Frontal cortex (tissue), 4 donors: ENCODE measurements at places on chromosomes 2 and 18.

- no peak for DNase-seq
Observed at GRCh38 chr2:166256896-166257295, 118.8 kb downstream of the SCN9A start.

- no peak for DNase-seq
Observed at GRCh38 chr2:66563473-66563872, 128.5 kb downstream of the MEIS1 start.

GRCh38 chr2:46960618-46961017 is 45.0 kb upstream of the MCFD2 start:
- DNase-seq, result no peak

- DNase-seq, result no peak
Observed at GRCh38 chr2:156037482-156037881, 295.0 kb downstream of the NR4A2 start.

DNA sequence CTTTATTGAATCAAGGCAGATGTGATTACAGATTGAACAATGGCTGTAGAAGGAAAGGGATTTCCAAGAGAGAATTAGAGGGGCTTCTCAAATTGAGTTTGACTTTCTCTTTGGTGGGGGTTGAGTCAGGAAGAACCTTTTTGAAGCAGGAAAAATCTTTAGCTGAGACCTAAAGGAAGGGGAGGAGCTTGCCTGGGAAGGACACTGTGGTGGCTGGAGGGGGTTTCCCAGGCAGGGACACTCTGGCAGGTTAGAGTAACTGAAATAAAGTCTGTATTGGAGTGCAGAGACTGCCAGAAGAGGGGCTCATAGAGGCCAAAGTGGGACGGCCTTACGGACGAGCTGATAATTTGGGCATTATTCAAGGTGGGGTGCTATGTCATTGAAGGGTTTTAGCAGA is 69.3 kb downstream of the NEDD4L start:
- DNase-seq, result no peak

GRCh38 chr18:50061876-50062517 is 132.9 kb downstream of the MYO5B start:
- no peak for DNase-seq

DNA sequence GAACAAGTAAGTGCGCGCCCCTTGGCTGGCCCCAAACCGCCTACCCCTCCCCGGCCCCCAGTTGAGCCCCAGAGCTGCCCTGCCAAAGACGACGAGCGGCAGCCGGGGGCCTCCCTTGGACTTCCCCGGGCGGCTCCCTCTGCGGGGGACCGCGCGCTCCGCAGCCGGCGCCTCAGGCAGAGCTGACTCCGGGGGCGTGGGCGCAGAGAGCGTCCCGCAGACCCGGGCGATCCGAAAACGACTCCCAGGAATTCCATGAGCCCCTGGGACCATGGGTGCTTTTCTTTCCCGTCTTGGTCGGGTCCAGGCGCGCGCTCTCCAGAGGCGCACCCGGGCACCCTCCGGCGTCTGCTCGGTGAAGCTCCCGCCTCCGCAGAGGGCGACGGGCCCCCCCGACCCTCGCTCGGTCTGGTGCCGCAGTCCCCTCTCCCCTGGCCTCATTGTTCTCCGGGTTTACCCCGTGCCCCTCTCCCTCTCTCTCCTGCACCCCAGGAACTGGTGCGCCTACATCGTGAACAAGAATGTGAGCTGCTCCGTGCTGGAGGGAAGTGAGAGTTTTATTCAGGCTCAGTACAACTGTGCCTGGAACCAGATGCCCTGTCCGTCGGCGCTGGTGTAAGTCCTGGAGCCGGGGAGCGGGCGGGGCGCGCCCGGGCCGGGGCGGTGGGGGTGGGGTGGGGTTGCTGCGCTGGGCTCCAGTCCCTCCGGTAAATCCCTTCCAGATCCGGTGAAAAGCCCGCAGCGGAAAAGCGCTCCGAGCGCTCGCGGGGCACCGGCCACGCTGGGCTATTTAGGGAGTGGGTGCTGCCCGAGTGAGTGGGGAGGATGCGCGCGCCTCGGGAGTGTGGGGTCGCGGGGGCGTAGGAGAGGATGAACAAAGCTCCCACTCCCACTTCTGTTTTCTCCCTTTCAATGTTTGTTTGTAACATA is 776 bp downstream of the EMILIN2 start:
- peak; percentile 54 for DNase-seq

DNA sequence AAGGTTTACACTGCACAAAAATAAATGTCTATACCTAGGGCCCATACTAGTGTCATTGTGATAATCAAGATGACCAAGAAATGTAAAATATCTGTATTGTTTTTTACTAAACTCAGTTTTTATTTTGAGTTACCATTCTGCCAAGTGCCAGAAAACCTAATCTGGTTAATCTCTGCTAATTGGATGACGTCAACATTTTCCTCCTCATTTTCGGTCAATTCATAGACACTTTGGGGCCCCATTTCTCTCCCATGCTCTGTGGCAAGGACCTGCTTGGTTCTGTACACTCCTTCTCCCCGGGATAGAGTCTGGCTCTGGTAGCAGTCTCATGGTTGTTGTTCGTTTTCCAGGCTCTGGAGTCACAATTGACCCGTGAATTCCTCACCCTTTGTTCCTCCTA is 186.5 kb upstream of the TCF4 start:
- DNase-seq, result no peak

GRCh38 chr18:74454279-74454751 is 2.8 kb downstream of the DIPK1C start:
- peak; percentile 75 for DNase-seq

GRCh38 chr2:209687323-209687969 is 84.2 kb upstream of the UNC80 start:
- no peak for DNase-seq

DNA sequence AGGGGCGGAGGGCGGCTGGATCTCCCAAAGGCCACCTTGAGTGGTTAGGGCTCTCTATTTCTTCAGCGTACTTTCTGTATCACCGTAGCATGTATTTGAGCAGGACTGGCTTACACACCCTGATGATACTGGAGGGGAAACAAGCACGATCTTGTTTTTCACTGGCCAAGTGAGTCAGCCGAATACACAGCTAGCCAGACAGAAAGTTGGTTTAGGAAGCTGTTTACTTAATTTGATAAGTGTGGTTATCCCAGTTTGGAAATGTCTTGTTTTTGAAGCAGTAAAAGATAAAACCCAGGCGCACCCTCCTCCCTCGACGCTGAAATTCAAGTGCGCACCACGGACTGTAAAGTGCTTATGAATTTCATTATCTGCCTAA is 582 bp downstream of the RIOK3 start:
- DNase-seq, result peak; percentile 15

DNA sequence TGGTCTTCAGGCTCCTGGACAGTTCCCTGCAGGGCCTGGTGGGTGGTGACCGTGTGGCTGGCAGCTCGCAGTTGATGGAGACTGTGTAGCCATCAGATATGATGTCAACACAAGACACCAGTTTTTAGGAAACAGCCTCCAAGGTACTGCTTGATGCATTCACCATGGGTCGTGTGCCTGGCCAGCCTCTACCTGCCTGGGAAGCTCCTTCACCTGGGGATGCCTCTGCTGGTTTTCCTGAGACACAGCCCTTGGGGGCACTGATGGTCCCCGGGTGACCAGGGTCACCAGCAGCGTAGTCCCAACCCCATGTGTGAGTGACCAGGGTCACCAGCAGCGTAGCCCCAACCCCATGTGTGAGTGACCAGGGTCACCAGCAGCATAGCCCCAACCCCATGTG is 33.6 kb upstream of the KCNG2 start:
- no peak for DNase-seq

DNA sequence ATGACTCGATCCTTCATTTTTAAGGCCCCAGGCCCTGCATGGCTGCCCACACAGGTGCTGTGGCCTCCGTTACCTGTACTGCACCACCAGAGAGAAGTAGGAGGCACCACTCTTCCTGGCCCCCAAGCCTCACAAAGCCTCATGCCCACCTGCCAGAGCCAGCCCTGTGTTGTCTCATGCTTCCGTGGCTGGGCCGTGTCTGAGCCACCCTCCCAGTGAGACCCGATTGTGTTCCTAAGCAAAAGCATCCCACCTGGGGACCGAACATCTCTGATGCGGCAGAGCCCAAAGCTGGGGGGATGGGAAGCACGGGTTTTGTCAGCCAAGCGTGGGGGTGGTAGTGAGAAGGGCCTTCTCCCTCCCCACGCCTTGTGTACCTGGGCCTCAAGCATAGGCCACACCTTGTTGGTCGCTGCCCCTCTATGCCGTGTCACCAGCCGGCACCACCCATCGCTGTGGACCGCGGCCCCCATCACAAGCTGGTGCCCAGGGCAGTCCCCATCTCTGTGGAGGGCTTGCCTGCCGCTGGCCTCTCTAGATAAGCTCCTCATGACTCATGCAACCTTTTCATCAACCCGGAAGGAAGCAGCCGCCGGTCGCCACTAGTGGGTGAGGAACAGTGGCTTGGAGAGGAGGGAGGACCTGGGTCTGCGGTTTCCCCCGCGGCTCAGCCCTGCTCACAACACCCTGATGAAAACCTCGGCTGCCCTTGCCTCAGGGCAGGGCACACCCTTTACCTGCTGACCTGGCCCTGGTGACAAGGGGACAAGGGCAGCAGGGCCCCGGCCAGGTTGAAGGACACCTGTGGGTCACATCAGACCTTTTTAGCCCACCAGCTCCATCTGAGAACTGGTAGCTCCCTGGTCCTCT is 2.7 kb upstream of the RNPEPL1 start:
- DNase-seq, result no peak

DNA sequence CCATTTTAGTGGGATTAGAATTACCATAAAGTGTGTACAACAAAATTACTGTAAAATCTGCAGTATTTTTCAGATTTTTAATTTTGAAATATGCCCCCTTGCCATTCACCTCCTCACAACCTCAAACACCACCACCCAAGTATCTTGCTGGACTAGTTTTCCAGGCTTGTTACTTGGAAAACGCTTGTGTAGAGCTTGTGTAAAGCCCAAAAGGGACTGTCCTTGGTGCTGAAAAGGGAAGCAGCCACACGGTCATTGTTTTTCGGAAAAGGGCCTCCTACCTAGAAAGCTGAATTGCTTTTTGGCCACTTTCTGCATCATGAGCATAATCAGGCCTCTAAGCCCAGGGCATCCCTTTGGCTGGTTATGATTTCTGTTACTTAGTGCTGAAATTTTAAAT is 563.4 kb downstream of the LRRTM4 start:
- DNase-seq, result no peak

GRCh38 chr18:78979730-78980278 is at the start of gene SALL3:
Gene SALL3 (plus strand): TSS chr18:78979818. CDS start chr18:78980275, 457 bp downstream.
- DNase-seq, result peak; percentile 62

DNA sequence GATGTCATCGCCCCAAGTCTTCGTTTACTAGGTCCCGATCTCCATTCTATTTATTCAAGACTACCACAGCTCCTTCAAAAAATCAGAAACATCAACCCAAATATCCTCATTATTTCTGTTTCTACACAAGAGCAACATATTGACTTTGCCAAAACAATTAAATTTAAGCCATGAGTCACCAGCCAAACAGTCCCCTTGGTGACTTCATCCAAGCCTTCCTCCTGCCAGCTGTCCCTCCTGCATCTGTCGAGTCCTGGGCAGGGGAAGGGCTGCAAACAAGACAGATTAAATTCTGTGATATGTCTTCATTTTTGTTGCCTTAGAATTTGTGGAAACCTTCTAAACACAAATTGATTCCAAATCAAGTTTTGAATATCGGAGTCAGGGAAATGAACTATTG is 110.3 kb downstream of the SP3 start:
- no peak for DNase-seq

DNA sequence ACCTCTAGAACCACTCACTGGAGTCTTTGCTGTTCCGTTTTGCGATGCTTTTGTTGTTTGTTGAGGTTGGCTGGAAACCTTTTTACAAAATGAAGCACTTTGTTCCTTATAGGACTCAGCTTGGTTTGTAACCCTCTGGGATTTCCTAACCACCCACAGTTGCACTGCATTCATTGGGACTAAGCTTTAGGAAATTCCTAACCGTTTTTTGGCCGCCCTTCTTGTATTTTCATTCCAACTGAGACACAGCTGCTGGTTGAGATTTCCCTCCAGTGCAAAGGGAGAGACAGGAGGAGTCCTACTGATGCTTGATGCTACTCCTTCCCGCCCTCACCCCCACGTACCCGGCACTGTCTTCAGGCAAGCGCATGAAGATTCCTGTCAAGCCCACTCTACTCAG is 6.1 kb upstream of the DIPK1C start:
- no peak for DNase-seq

DNA sequence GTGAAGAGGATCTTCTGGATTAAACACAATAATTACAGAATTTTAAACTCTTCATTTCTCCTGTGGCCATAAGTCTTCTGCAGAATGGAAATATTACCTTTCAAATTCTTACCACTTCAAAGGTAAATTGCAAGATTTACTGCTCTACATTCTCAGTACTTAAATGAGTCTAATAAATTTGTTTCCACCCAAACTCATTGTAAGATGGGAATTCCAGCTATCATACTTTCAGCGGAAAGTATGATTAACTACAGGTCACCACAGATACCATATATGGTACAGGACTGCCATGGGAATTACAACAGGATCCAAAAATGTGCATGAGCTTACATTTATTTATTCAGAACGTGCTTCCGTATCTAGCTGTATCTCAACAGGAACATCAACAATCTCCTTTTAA is 3.1 kb downstream of the DSC3 start:
- DNase-seq, result no peak

GRCh38 chr2:205852457-205852856 is 170.2 kb downstream of the NRP2 start:
- DNase-seq, result no peak

DNA sequence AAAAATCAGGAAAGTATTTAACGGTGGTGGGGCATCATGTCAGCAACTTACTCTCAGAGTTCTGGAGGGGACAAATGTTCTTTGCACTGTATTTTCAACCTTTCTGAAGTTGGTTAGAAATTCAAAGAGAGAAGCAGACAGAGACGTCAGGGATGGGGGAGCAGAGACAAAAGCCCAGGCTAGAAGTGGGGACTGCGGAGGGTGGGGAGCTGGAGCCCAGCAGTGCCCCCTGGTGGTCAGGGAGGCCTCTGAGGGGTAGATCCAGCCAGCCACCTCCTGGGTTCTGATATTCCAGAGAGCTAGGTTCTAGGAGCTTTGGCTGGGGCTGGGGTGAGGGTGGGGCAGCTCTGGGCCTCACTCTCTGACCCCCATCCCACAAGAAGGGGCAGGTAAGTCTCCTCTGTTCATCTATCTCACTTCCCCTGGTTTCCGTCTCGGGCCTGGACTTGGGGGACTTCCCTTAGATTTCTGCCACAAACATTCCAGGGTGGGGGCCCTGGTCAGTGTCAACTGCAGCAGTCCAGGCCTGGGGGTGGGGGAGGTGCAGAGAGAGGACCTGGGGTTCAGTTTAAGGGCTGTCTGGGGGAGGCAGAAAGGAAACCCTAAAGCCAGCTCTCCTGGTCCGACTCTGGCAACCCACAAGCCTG is 8.9 kb downstream of the TNS1 start:
- peak; percentile 70 for DNase-seq

DNA sequence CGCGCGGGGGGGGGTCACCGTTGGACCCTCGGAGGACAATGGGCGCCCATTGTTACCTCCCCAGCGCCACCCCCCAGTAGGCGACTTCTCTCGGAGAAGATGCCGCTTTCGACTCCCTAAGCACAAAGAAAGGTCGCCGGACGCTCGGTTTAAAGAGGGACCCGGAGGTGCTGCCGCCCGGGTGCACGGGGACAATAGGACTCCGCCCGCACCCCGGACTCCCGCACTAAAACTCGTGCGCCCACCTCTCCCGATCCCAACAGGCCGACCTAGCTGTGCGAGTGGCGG is 318 bp upstream of the CDC42EP3 start:
- no peak for DNase-seq
